ENCODE measurements at places on chromosomes 1 and 21. TPM values are rescaled to one million over a fixed set of nuclear protein-coding genes. Genes with fewer than 3 reads are reported as not detected.

Gene ZBTB37
- 8.9 TPM for total RNA-seq

Gene DDR2
- 72.1 TPM for total RNA-seq

Gene VWA1
- 25.0 TPM for total RNA-seq

Gene ELAVL4
- total RNA-seq, result 0.41 TPM

Gene CFAP107
- total RNA-seq, result not detected

Gene ADAMTS4
- 111 TPM for total RNA-seq

Gene GNG12
- total RNA-seq, result 33.5 TPM

Gene ITGB2
- 19.1 TPM for total RNA-seq

Gene AADACL3
- total RNA-seq, result not detected
